ENCODE measurements at places on chromosomes 1 and 21.

DNA sequence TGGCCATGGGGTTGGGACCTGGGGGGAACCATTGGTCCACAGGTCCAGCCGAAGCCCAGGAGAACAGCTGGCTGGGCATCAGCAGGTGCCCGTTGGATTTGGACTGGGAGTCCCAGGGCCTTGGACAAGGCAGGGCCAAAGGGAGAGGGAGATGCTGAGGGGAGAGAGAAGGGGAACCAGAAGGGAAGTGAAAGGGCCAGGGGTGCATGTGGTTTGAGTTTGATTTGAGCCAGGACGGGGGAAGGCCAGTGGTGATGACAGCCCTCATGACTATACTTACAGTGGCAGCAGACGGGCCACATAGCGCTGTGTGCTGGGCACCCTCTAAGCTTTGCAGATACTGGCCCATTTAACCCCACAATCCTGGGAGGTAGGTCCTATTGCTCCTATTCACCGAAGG is 18.8 kb downstream of the AGRN start:
- DNase-seq = no peak

DNA sequence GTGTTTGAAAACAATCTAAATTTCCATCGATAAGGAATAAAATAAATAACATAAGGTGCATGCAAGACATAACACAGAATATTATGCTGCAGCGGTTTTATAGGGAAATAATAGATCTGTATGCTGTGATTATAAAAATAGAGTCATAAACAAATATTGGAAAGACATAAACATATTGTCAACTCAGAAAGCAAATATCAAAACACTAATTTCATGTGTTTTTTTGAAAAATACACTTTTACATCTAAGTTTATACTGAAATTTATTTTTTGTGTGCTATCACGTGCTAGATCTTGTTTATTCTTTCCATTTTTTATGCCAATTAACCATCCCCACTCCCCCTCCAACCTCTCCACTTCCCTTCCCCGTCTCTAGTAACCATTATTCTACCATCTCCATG is 9.4 kb downstream of the OR6K3 start:
- DNase-seq = no peak

DNA sequence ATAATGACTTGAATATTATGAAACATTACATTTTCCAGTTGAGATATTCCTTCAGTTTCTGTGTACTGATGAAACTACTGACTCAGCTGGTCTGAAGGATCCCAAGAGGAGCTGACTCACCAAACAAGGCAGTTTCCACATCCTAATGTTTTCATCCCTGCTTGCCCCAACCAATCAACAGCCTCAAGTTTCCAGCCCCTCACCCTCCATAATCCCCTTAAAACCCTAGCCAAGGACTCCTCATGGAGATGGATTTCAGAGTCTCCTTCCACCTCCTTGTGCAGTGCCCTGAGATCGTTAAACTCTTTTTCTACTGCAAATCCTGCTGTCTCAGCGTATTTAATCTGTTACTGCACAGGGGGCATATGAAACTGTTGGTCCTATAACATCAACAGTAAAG is 83.1 kb upstream of the HAO2 start:
- peak; percentile 58 for DNase-seq

GRCh38 chr1:36894824-36895223 is 139.5 kb downstream of the GRIK3 start:
- no peak for DNase-seq

- no peak for DNase-seq
Observed at GRCh38 chr21:45962531-45963231, 18.9 kb upstream of the COL6A1 start.

DNA sequence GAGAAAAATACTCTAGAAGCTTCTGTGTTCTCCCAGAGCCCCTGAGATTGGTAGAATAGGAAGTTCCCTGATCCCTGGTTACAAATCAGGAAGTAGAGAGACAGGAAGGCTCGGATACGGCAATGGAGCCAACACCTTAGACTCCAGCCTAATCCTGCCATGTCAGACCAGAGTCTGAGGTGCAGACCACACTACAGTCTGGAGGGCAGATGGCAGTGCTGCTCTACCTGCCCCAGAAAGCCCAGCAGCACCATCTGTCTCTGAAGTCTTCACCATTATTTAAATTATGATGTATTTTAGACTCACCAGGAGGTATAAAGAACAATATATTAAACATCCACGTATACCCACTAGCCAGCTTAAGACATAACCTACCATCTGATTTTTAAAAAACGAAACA is 93.0 kb downstream of the MTR start:
- DNase-seq = no peak

DNA sequence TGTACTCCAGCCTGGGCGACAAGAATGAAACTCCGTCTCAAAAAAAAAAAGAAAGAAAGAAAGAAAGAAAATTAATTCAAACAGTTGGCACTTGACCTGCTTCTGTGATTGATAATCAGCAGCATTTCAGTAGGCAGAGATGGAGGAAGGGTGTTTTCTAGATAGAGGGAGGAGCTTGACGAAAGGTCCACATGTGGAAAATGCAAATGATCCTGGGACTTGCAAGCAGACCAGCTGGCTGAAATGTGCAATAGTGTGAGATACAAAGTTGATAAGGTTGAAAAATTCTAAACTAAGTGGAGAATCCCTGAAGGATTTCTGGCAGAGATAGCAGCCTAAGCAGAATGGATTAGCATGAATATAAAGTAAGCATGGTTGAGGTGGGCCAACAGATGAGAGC is 4.2 kb downstream of the ELAPOR1 start:
- DNase-seq = no peak

DNA sequence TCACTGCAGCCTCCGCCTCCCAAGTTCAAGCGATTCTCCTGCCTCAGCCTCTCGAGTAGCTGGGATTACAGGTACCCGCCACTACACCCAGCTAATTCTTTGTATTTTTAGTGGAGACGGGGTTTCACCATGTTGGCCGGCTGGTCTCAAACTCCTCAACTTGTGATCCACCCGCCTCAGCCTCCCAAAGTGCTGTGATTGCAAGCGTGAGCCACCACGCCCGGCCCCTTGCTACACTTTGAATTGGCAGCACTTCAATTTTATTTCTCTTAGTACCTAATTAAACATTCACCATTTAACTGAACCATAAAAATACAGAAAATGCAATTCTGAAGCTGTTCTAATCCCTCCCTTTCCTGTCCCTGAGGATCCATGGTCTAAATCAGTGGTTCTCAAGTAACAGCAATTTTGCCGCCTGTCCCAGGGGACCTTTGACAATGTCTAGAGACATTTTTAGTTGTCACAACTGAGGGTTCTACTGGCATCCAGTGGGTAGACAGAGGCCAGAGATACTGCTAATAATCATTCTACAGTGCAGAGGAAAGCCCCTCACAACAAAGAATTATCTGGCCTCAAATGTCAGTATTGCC is 4.3 kb upstream of the BCL2L15 start:
- DNase-seq = no peak

DNA sequence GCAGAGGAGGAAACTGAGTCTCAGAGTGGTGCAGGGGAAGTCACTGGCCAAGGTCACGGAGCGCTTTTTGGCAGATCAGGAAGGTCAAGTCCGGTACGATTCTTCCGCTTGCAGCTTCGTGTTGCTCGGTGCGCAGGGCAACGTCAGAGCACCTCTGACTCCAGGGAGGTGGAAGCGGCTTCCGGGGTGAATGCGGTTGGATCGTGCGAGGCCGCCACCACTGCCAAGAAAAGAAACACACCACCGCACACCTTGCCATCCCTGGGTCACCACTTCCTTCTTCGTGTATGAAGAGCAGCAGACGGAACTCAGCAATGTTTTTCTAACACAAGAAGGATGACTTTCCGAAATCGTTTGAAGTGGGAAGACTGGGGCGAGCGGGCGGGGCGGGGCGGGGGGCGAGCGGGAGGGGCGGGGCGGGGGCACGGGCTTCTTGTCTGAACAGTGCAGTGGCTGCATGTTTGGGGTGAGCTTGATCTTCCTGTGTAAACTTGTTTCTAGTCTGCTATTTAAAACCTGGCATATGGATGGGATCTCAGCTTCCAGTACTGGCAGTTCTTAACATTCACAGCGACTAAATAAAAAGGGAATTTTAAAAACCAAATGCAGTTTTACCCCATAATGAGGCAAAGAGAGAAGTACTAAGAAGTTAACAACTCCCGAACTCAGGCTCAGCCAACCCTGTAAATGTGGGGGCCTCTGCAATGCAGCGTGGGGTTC is 300.0 kb downstream of the RRAGC start:
- no peak for DNase-seq

GRCh38 chr1:224219612-224220059 is 36.6 kb downstream of the DEGS1 start:
- DNase-seq = no peak

DNA sequence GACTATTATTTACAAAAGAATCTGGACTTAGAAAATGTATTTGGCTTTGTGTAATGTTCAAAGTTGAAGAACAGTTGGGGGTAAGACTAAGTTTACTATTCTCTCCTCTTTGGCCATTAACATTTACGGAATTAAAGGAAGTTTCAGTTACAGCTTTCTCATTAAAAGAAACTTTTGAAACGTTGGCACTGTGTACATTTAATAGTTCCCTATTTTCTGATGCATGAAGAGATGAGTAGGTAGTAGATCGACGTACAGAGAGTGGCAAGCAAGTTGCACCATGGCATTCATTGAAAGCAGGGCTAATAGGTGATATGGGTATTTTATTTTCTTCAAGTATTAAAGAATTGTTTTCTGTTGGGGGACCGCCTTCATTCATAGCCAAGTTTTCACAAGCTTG is 3.2 kb downstream of the ASPM start:
- DNase-seq = no peak

- DNase-seq = no peak
Observed at GRCh38 chr1:230976825-230977747, 1.6 kb downstream of the TTC13 start.

DNA sequence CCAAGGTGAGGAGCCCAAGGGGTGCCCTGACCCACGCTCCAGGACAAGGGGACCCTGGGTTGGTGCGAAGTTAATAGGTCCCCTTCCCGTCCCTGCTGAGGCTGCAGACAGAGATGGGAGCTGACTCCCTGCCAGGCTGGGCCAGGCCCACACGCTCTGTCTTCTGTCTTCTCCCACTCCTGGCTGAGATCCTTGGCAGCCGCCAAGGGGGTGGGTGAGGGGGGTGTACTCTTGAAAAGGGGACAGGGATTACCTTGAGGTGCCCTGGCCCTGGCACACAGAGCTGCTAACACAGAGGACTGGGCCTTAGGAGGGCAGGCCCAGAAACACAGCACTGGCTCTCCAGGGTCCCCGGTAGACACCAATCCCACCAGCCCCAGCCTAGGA is 11.0 kb upstream of the CTRC start:
- no peak for DNase-seq

DNA sequence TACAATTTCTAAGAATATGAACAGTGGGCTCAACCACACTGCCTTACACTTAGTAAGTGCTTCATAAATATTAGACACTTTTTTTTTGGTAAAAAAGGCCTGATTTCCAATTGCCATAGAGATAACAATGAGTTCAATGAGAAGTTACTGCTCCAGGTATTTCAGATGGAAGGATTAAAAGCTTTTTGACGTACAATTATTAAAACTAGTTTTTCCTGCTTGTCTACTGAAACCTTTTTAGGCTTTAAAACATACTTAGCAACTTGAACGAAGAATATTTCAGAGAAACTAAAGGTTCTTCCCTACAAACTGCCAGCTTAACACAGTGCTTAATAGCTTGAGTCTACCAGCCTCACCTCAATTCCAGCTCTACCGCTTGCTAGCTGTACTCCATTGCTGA is 43.7 kb downstream of the TRIT1 start:
- no peak for DNase-seq
